ENCODE measurements at places on chromosomes 12 and 14.

- no peak for DNase-seq
Measured at GRCh38 chr14:22332686-22333421, 256.2 kb downstream of the DAD1 start.

DNA sequence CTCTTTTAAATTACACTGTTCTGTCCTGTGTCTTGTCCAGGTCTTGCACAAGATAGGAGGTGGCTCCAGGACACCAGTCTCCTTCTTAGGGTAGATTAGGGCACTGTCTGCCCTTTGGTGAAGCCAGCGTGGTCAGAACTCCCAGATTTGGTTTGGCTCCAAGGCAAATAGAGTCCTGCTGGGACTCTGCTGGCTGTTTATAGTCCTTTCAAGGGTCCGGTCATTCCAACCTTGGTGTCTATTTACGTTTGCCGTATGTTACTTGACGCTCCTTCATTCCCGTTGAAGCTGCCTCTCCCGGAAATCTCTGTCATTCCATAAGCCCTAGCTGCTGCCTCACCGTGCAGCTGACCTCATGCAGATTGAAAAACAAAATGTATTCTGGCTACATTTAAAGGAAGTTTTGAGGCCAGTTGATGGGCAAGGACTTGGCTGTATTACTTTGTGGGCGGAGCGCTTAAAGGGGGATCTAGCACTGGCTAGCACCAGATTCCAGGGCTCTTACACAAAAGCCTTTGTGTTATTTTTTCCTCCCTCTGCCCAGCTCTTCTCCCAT lies 180.6 kb downstream of the AKAP6 start:
- no peak for DNase-seq

- DNase-seq, result no peak
Measured at GRCh38 chr12:47970843-47971242, 7.4 kb downstream of the TMEM106C start.

DNA sequence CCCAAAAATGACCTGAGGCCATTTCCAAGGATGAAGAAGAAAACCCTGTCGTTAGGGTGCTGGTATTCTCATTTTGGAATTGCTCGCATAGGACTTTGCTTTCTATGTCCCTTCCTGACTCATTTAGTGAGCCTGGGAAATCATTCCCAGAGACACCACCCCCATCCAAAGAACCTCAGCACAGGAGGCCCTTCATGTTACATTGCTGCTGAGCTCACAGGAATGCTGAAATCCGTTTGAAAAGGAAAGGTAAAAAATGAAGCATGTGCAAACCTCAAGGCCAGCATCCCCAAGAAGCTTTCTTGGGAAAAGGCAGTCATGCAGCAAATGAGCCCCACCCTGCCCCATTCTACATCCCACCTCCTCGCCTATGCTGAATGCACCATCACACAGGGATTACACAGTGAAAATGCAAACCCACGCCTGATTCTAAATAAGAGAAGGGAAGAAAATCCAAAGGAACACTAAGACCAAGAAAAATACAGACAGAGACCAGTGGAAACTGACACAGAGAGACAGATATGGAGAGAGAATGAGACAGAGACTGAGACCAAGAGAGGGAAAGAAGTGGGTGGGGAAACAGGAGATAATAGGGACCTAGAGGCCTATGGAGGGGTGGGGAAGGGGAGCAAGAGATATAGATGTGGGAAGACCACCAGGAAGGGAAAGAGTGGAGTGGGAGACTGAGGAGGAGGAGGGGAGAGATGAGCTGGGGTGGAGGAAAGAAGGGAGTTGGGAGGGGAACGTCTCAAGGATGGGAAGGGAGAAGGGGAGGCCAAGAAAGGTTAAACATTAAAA lies 33.5 kb downstream of the NIN start:
- DNase-seq, result no peak

GRCh38 chr12:64430886-64431285 lies 21.0 kb upstream of the TBK1 start:
- no peak for DNase-seq

DNA sequence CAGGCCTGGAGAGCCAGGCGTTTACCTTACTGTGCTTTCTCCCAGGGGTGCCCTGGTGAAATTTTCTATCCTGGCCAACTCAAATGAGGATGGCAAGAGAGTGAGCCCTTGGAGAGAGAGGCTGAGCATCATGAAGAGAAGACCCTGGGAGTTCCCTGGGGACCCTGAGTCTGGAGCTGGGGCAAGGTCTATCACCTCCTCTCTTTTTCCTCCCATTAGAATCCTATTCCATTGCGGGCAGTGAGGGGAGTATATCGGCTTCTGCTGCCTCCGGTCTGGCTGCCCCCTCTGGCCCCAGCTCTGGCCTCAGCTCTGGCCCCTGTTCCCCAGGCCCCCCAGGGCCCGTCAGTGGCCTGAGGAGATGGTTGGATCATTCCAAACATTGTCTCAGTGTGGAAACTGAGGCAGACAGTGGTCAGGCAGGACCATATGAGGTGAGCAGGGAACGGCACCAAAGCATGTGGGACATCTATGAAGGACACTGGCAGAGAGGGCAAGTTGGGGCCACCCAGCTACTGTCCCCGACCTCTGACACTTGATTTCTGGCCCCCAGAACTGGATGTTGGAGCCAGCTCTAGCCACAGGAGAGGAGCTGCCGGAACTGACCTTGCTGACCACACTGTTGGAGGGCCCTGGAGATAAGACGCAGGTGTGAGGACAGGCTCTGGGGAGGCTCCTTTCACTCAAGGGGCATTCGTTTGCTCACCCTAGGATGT lies 1.6 kb downstream of the ARHGEF25 start:
- DNase-seq, result no peak

- DNase-seq, result no peak
Measured at GRCh38 chr12:130709971-130710732, 5.9 kb downstream of the RIMBP2 start.

DNA sequence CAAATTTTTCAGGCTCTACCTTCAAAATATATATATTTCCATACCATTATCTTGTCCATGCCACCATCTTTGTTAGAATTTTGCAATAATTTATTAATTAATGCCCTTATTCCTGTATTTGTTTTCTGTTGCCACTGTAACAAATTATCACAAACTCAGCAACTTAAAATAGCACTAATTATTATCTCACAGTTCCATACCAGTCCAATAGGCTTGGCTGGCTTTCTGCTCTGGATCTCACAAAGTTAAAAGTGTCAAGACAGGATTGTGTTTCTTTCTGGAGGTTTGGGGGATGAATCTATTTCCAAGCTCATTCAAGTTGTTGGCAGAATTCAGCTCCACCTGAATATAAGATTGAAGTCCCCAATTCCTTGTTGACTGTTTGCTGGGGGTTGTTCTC lies 58.6 kb upstream of the SLC38A4 start:
- no peak for DNase-seq

DNA sequence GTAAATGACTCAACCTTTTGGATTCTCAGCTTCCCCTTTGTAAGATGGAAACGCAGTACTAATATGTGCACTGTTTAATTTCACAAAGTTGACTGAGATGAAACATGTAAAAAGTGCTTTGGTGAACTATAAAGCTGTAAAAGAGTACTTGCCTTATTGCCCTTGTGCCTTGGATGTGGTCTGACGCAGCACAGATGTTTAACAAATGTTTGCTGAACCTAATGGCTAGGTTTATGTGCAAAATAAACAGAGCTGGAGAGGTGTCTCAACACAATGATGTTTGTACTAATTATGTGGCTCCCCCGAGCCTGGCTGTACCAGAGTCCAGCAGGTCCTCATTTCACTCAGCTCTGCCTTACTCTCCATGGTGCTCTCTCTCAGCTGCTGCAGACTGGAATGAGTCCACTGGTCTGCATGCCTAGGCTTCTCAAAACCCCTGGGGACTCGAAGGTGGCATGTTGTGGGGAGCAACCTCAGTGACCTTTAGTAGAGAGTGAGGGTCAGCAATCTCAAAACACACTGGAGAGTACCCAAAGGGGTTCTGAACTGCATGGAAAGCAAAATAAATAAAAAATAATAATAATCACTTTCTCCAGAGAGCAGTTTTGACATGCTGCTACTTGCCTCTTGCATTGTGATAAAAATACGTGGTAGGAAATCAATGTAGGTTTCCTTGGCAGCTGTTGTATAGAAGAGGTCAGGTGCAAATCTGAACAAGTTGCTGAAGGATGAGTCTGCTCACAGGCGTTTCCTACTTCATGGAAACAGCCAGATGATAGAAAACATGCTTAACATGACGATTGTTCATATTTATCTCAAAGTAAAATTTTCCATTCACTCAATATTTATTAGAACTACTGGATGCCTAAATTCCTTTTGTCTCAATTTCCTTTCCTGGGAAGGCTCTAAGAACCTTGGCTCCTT lies 8.5 kb upstream of the AMIGO2 start:
- no peak for DNase-seq

DNA sequence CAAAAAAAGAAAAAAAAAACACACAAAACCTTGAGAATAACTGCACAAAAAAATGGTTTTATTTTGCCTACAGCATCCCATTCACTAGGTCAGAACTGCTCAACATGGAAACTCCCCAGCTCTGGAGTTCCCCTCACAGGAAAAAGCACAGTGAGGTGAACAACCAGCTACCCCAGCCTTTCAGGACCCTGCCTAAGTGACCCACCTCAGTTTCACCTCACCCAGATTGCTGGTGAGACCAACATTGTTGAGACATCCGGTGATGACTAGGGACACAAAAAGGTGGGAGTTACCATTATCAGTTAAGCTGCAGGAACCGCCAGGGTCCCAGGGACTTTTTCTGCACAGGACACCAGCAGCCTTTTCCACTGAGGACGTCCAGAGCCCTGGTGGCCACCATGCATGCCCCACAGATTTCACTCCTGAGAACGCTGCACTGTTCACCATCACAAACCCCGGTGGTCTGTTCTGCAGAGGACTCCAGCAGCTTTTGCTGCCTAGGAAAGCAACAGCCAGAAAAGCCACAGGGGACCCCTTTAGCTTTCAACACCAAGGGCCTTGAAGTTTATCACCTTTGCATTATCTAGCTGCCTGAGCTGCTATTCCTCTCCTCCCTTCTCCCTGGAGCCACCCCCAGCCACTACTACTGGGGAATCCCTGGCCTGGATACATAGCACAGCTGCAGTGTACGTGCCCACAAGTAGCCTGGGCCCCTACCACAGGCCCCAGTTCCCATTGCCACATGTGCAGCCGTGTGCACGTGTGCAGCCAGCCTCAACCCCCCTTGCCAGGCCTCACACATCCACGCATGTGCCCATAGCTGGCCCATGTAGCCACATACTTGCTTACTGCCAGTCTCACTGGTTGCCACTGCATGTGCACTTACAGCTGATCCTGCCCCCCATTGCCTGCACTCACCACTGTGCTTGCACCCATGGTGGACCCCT lies 62.5 kb upstream of the FAR2 start:
- no peak for DNase-seq
